NB4 (cell line): ENCODE measurements at places on chromosomes 13 and 19.

- no peak for DNase-seq
Measured at GRCh38 chr13:95073747-95074311, 227.4 kb downstream of the ABCC4 start.

DNA sequence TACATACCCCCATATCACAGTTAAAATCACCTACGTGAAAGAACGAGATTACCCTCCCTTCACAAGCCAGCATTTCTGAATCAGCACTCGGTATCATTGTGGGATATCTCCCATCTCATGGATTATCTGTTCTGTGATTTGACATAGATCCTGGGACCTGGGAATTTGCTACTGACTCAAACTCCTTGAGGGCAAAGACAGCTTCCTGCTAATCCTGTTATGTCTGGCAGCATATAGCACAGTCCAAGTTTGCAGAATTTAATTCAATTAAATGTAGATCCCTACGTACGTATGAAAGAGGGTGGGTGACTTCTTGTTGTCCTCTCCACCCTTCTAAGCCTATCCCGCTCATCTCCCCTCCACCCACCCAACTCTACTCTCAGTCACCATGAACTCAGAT lies 476.5 kb downstream of the KLF5 start:
- no peak for DNase-seq

- DNase-seq = no peak
Measured at GRCh38 chr19:39828654-39829032, 5.3 kb downstream of the DYRK1B start.

DNA sequence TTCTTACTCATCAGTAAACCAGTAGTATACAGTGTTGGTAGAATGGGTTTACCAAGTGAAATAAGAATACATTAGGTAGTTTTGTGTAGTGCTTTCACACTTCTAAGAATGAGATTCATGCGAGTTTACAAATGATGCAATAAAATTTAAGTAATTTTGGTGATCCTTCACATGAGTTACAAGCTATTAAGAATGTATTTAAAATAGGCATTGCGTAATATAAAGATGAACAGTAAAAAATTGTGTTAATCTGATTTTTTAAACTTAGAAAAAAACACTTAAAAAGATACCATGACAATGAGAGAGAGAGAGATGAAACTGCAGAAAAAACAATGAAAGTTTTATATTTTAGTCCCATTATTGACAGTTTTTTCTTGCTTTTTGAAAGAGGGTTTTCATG lies 570.5 kb downstream of the SLITRK6 start:
- no peak for DNase-seq

GRCh38 chr13:77113496-77113895 lies 86.5 kb upstream of the FBXL3 start:
- DNase-seq = no peak

GRCh38 chr19:48992581-48993174 lies 431 bp downstream of the GYS1 start:
- no peak for DNase-seq

GRCh38 chr13:70310396-70311119 lies 202.3 kb upstream of the KLHL1 start:
- DNase-seq = peak; percentile 53

- peak; percentile 9 for DNase-seq
Measured at GRCh38 chr13:69524459-69525150, 583.0 kb upstream of the ATXN8OS start.

- peak; percentile 76 for DNase-seq
Measured at GRCh38 chr13:96052656-96053002, 572 bp downstream of the UGGT2 start.

- DNase-seq = no peak
Measured at GRCh38 chr19:8705742-8706141, 7.1 kb upstream of the ACTL9 start.

DNA sequence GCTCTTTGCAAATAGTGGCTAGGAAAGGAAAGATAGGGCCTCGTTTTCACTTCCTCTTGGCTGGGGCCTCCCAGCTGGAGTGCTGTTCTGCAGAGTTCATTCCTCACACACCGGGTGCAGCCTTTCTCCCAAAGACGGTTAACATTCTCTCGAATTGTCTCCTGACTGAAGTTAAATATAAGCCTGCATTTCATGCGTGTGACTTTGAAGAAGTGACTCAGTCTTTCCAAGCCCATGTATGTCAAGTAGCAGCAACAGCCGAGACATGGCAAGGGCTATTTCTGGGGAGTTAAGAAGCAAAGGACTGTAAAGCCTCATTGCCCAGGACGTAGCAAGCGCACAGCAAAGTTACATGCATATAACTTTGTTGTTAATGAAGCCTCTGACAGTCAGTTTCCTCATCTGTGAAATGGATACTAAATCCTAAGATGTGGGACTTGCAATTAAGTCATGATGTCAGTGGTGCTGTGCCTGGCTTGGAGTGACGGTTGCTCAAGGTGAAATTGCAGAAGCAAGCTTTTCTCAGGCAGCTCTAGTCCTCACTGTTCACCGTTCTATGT lies 502.4 kb downstream of the MYO16 start:
- DNase-seq = peak; percentile 97

DNA sequence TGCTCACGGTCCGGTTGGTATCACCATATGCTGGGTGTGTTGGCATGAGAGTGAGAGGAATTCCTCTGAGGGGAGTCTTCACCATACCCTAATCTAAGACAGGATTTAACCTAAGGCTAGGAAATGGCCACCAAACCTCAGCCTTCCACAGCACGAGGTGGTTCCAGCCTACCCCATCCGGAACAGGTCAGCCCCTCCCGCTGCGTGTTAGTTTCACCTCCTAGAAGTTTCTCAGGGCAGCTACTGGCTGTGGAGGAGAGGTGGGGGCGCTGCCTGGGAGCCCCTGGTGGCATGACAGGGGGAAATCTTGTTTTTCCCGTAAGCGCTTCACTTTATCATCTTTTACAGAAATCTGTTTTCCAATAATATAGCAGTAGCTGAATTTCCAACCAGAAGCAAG lies 55.1 kb downstream of the RGCC start:
- no peak for DNase-seq

DNA sequence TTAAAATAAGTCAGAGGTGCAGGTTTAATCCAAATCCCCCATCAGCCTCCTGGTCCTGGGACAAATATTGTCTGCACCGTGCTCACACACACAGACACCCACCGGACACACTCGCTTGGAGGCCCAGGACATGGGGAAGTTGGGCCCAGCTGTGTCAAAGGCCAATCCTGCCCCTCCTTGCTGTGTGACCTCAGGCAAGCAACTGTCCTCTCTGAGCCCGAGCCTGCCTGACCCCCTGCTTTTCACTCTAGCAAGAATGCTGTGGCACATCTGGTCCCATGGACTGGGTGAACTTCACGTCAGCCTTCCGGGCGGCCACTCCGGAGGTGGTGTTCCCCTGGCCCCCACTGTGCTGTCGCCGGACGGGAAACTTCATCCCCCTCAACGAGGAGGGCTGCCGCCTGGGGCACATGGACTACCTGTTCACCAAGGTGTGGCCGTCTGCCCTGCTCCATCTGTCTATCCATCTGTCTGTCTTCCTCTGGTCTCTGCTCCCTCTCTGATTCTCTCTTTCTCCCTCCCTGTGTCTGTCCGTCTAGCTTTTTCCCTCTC lies 9.3 kb downstream of the UPK1A start:
- no peak for DNase-seq

DNA sequence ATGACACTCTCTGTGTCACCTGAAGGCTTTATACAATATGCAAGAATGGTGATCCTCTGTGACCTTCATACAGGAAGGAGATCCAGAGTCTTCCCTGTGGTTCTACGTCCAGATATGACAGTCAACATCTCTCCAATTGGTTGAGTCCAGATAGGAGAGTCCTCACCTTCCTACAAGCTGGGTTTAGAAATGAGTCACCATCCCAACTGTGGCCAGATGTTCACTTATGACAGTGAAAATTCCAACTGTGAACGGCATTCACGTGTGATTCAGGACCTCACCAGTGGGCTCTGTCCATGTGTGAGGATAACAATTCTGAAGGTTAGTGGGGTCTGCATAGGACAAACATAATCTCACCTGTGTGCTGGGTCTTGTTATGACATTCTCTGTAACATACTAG lies 52.5 kb upstream of the ZNF728 start:
- DNase-seq = no peak

DNA sequence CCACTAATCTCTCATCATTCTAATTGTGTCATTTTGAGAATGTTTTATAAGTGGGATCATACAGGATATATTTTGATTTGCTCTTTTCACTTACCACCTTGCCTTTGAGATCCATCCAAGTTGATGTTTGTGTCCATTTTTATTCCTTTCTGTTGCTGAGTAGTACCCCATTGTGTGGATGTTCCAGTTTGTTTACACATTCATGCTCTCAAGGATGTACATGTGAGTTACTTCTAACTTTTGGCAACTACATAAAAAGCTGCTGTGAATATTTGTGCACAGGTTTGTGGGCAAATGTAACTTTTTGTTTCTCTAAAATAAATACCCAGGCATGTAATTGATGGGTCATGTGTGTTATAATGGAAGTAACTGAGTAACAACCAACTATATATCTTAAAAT lies 64.9 kb downstream of the RFC3 start:
- DNase-seq = no peak

- no peak for DNase-seq
Measured at GRCh38 chr13:31835932-31836331, 96.6 kb downstream of the RXFP2 start.

- DNase-seq = no peak
Measured at GRCh38 chr13:44012910-44013757, 133.4 kb downstream of the LACC1 start.

- no peak for DNase-seq
Measured at GRCh38 chr13:70668983-70669382, 560.7 kb upstream of the KLHL1 start.

- DNase-seq = no peak
Measured at GRCh38 chr13:39729156-39729555, 73.7 kb downstream of the COG6 start.

DNA sequence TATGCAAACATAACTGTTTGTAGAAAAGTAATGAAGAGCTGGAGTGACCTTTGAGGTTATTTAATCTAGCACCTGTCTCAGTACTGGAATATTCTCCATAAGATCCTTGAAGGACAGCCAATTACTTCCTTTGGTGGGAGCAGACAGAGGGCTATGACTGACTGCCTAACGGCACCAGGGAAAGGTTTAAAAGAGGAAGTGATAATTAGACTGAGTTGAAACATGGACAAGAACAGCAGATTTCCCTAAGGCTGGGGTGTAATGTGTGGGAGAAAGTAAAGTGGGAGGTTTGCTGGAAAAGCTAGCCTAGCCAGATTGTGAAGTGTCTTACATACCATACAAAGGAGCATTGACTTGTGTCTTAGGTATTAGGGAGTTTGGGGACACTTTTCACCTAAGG lies 191.3 kb upstream of the PCDH9 start:
- DNase-seq = peak; percentile 4

- DNase-seq = no peak
Measured at GRCh38 chr19:12969292-12969988, at the start of gene DAND5. TSS of gene DAND5 (plus strand) at chr19:12969576. CDS start at chr19:12969661, 85 bp downstream.

- no peak for DNase-seq
Measured at GRCh38 chr19:4474514-4475022, 2.5 kb downstream of the HDGFL2 start.

GRCh38 chr19:47093841-47094240 lies 19.7 kb downstream of the ZC3H4 start:
- no peak for DNase-seq

DNA sequence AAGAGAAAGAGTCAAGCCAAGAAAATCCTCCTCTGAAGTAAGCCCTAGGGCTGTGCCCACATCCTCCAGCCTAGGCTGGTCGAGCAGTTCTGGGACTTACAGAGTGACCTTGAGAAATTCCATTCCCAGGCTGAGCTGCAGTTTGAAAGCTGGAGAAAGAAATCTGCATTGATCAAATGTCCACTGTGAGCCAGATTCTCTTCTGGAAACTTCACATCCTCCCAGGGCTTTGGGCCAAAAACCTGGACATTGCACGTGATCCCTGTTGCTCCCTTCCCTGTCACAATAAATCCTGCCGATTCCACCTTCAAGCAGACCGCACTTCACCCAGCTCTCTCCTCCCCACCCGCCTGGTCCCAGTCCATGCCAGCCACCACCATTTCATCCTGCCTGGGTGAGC lies 15.7 kb downstream of the TMEM143 start:
- no peak for DNase-seq

GRCh38 chr13:39516096-39516495 lies 86.9 kb downstream of the LHFPL6 start:
- DNase-seq = no peak

DNA sequence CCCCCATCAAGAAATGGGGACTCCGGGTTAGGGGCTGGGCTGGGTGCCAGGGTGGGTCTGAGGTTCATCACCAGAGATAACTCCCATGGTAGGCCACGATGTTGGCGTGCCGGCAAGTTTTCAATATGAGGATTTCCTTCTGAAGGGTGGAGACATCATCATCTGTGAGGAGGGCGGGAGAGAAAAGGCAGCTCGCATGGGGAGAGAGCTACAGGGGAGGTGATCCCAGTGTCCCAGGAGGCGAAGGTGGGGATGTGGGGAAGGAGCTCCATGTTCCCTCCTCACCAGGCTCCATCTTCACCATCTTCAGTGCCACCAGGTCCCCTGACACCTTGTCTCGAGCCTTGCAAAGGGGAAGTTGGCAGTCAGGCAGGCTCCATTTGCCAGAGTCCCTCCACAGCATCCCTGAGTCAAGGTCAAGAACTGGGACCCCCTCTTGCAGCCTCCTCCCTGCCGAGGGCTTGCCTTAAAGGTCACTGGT lies 430 bp downstream of the MAP4K1 start:
- DNase-seq = peak; percentile 39

GRCh38 chr19:41353466-41354342 lies at the start of gene TGFB1:
TSS of gene TGFB1 (minus strand) at chr19:41353922. CDS start at chr19:41353044, 878 bp downstream.
- peak; percentile 88 for DNase-seq

DNA sequence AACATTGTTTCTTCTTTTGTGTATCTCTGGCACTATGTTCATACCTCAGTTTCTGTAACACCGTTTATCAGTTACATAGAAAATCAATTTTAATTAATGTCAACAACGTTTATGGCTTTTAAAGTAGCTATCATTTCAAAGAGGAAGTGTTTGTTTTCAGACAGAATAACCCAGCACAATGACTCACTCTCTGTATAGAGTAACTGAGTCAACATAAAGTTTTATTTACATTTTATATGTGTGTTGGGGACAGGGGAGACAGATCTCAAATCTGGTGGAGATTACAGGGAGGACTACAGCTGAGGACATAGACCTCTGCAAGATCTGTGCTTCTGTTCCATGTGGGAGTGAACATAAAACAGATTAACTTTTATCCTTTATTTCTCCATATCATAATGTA lies 2590.1 kb downstream of the PCDH9 start:
- no peak for DNase-seq

DNA sequence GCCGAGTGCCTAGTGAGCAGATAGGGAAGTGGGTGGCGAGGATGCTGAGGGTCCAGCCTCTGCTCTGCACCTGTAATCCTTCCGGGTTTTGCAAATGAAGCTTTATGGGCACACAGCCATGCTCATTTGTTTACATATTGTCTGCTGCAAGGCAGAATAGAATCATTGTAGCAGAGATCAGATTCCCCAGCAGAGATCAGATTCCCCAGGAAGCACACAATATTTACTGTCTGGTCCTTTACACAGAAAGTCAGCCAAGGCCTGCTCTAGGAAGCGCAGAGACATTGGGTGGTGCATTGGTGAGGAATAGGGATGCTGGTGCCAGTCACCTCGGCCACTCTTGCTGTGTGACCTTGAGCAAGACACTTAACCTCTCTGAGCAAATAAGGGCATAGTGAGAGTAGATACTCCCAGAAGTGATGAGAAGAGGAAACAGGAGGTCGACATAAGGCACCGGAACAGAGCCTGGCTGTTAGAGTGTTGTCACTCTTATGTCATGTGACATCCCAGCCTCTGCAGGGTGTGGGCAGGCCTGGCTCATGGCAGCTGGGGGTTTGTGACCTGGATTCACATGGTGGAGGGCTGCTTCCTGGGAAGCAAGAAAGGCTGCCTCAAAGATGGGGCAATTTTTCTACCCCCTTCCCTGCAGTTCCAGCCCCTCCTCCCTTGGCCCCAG lies 25.6 kb downstream of the CARM1 start:
- peak; percentile 37 for DNase-seq

- DNase-seq = no peak
Measured at GRCh38 chr19:45321848-45322247, 827 bp downstream of the CKM start.
